Progenitor cell of endocrine pancreas (in vitro differentiated cells): ENCODE measurements at places on chromosomes 5 and 9. TPM values are rescaled to one million over a fixed set of nuclear protein-coding genes. Genes with fewer than 3 reads are reported as not detected.

SHISAL2B gene
- total RNA-seq, result 0.51 TPM in 1 of 2 replicates, not detected in the other

TMEM252 gene
- not detected in 2 replicates for total RNA-seq

APBA1 gene
- total RNA-seq, result 1.8 and 1.9 TPM in 2 replicates

SLC4A9 gene
- 0.31 and 0.58 TPM in 2 replicates for total RNA-seq

MEIKIN gene
- not detected in 2 replicates for total RNA-seq

TAS2R1 gene
- total RNA-seq, result 0.22 TPM in 1 of 2 replicates, not detected in the other

GABRA1 gene
- 0.19 TPM in 1 of 2 replicates, not detected in the other for total RNA-seq

KIF27 gene
- total RNA-seq, result 22.5 and 24.6 TPM in 2 replicates

HMMR gene
- total RNA-seq, result 13.3 and 15.0 TPM in 2 replicates

ACTBL2 gene
- not detected in 2 replicates for total RNA-seq

DNA sequence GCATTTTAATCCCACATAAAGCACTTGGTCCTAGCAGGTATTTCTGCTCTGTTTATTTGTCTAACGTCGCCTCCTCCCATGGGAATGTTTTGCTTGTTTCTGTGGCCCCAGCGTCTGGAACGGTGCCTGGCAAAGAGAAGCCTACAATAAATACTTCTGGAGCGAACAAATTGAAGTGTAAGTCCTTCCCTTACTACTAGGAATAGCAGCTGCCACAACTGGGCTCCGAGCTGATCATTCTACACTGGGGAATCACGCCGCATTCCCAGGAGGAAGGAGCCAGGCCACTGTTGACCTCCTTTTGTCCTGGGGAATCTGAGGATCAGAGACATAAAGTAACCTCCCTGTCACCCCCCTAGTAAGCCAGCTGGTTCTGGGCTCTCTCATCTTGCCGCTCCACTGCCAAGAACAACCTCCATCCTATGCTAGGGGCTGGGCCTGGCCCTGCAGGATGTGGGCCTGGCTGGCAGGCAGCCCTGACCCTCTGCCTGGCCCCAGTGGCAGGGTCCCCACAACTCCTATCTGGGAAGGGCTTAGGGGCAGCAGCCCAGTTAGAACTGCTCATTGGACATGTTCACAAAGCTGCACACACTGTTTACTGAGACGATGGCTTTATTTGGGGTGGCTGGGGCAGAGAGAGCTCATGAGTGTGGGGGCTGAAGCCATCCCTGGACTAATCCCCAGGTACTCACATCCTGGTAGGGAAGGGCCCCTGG, 82.8 kb downstream of the GTF3C4 start:
- H3K4me1 ChIP-seq, result peaks cover 5% of the 10 kb centered on the region
- H3K4me3 ChIP-seq, result no peak overlapping the region
- H3K27ac ChIP-seq, result no peak overlapping the region
- peaks cover 19% of the 10 kb centered on the region for H3K27me3 ChIP-seq
- no peak for DNase-seq

DNA sequence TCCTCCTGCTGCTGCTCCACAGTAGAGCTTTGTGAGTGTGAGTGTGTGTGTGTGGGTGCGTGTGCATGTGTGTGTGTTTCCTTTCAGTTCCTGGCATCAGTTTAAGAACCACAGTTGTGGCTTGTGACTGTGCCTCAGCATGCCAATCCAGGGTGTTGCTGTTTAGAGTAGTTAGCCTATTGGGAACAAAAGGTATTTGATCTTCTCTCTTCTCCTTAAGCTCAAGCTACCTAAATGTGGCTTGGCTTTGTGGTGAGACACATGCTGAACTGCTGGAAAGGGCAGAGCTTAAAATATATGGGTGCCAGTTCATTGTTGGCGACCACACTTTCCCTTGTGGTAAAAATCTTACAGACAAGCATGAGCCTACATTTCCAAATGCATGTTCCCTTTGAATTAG, 116.6 kb upstream of the BNC2 start:
- no peaks in the 10 kb centered on the region for H3K27me3 ChIP-seq
- H3K27ac ChIP-seq, result no peak overlapping the region
- no peaks in the 10 kb centered on the region for H3K4me1 ChIP-seq
- no peak overlapping the region for H3K4me3 ChIP-seq
- DNase-seq, result no peak

- DNase-seq, result no peak
- H3K27ac ChIP-seq, result no peak overlapping the region
- no peaks in the 10 kb centered on the region for H3K4me1 ChIP-seq
- no peaks in the 10 kb centered on the region for H3K27me3 ChIP-seq
- no peak overlapping the region for H3K4me3 ChIP-seq
Measured at GRCh38 chr9:121394292-121394691, 24.2 kb upstream of the STOM start.

GRCh38 chr9:34252016-34252415, 73.2 kb downstream of the UBAP1 start:
- H3K27ac ChIP-seq, result peak overlapping the region; percentile 87
- peaks cover 5% of the 10 kb centered on the region for H3K36me3 ChIP-seq
- no peaks in the 10 kb centered on the region for H3K27me3 ChIP-seq
- H3K4me1 ChIP-seq, result no peaks in the 10 kb centered on the region
- no peak for DNase-seq

DNA sequence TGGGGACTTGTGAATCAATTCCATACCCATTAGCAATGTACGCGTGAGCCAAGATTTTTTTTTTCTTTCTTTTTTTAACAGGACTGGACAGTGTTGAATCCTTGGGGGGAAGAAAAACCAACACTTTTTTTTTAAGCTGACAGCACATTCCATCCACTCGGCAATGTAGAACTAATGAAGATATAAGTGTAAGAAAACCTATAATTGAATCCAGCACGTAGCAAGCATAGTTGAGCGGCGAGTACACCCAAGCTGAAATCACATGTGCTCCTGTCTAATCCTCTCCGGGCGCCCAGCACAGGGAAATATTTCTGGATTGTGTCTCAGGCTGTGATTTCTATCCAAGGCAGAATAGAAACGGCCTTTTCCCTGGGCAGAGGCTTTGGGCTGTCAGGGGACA, 118.2 kb downstream of the BOD1 start:
- peaks cover 6% of the 10 kb centered on the region for H3K27me3 ChIP-seq
- H3K4me1 ChIP-seq, result peaks cover 7% of the 10 kb centered on the region
- no peak overlapping the region for H3K4me3 ChIP-seq
- no peak overlapping the region for H3K27ac ChIP-seq
- no peaks in the 10 kb centered on the region for H3K36me3 ChIP-seq
- no peak for DNase-seq

DNA sequence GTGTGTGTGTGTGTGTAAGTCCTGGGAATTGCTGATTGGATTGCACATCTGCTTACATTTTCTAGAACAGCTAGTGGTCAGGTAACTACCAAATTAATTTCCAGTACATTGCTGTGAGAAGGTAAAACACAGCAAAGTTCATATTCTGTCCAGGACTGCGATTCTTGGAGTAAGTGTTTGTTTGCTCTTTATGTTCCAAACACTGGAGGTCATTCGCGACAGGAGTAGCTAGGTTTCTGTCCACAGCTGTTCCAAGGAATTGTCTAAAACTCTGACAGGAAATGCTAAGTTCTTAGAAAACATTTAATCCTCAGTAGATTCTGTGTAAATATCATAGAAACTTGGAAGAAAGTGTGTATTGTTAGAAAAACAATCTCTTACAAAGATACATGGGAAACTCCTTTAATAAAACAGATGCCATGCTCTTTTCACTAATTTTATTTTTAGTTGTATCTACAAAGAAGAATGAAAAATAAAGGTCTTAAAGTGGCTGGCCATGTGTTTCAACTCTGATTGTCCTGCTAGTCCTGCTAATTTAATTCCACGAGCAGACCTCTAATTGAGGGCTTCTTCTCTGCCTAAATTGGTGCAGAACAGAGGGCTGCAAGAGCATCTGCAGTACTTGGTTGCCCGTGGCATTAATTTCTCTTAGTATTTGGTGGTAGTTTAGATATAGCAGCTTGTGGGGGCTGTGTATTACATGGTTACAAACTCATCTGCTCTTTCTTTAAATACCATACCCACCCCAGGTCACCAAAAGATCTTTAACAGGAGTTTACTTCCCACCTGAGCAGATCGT, 464.5 kb downstream of the RASEF start:
- peaks cover 21% of the 10 kb centered on the region for H3K27me3 ChIP-seq
- H3K36me3 ChIP-seq, result no peaks in the 10 kb centered on the region
- H3K4me1 ChIP-seq, result peaks cover 24% of the 10 kb centered on the region
- DNase-seq, result no peak

GRCh38 chr5:23579566-23579965, 72.2 kb downstream of the PRDM9 start:
- no peak overlapping the region for H3K4me3 ChIP-seq
- no peaks in the 10 kb centered on the region for H3K36me3 ChIP-seq
- no peak overlapping the region for H3K27ac ChIP-seq
- H3K27me3 ChIP-seq, result no peaks in the 10 kb centered on the region
- H3K4me1 ChIP-seq, result no peaks in the 10 kb centered on the region

DNA sequence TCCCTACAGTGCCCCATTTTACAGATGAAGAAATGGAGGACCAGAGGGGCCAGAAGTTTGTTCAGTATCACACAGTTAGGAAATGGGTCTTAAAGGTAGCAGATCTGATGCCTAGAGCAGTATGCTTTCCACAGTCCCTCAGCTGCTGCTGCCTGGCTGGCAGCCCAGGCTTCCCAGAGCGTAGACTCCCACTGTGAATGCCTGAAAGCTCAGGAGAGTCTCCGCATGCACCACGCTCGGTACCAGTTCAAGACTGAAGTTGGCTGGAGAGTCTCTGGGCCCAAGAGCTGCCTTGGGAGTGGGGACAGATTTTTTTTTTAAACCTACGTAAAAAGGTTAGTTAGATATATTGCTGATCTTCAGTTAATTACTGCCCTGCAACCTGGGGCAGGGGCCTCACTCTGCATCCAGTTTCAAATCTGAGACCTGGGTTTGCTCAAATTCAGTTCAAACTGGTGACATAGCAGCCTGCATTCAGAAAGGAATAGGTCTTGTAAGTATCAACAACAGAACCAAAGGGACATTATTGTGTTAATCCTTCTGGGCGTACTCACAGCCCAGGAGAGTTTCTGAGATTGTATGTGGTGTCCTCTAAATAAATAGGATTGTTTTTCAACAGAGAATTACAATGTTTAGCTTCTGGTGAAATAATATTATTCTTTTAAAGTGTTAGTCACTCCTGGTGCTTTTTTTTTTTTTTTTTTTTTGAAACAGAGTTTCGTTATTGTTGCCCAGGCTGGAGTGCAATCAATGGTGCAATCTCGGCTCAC, 8.3 kb downstream of the NANS start:
- DNase-seq, result no peak
- no peak overlapping the region for H3K27ac ChIP-seq
- H3K4me1 ChIP-seq, result no peaks in the 10 kb centered on the region
- peaks cover 15% of the 10 kb centered on the region for H3K36me3 ChIP-seq
- no peaks in the 10 kb centered on the region for H3K27me3 ChIP-seq
- no peak overlapping the region for H3K4me3 ChIP-seq

- H3K27me3 ChIP-seq, result peaks cover 55% of the 10 kb centered on the region
- DNase-seq, result no peak
- H3K27ac ChIP-seq, result no peak overlapping the region
- H3K4me1 ChIP-seq, result peaks cover 1% of the 10 kb centered on the region
- peaks cover 2% of the 10 kb centered on the region for H3K36me3 ChIP-seq
Measured at GRCh38 chr5:178769617-178770260, 39.3 kb upstream of the ZNF354A start.

- H3K27ac ChIP-seq, result peak overlapping the region; percentile 0
- H3K27me3 ChIP-seq, result no peaks in the 10 kb centered on the region
- H3K36me3 ChIP-seq, result peaks cover 10% of the 10 kb centered on the region
- H3K4me3 ChIP-seq, result no peak overlapping the region
- no peak for DNase-seq
Measured at GRCh38 chr9:94807556-94807955, 81.1 kb downstream of the AOPEP start.
